RWPE1 (cell line): ENCODE measurements at places on chromosomes 13 and 19.

DNA sequence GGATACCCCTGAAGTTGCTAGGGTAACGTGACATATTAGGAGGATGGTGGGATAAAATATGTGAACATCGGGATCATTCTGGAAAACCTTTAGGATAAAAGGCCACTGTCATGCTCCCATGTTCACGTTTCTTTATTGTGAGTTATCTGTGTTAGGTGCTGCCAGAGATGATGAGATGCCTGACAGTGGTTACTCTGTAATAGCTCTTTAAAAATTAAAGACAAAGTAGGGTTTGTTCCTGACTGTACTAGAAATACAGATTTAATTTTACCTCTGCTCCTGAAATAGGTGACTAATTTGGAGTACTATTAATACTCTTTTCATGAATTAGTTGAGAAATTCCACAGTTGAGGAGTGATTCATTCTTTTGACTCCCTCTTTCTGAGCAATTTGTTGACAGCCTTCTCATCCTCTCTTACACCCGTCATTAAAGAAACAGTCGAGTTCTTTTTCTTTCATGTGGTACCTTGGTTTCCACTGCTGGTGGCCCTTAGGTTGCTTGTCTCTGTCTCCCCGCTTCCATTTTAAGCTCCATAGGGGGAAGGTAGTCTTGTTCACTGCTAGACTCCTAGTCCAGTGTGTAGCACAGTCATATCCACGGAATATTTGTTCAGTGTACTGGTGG lies 28.4 kb downstream of the SAE1 start:
- DNase-seq: peak; percentile 62

- no peak for DNase-seq
Measured at GRCh38 chr13:66887088-66887487, 343.0 kb downstream of the PCDH9 start.

GRCh38 chr13:98285317-98285716 lies 108.2 kb upstream of the RNF113B start:
- no peak for DNase-seq

DNA sequence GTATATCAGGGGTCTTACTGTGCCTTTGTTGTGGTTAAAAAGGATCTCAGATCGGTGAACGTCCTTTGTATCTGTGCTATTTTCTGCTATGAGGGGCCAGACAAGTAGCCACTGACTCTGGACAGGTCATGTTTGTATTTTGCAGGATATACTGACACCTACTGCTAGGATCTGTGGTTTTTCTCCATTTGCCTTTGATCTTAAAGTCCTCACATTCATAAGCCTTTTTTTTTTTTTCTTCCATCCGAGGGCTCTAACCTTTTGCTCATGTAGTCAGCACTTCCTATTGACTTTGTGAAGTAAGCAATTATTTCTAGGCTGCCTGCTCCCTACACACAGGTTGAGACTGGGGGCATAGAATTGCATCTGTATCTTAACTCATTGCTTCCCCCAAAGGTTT lies 106.2 kb downstream of the SLITRK5 start:
- DNase-seq: no peak

DNA sequence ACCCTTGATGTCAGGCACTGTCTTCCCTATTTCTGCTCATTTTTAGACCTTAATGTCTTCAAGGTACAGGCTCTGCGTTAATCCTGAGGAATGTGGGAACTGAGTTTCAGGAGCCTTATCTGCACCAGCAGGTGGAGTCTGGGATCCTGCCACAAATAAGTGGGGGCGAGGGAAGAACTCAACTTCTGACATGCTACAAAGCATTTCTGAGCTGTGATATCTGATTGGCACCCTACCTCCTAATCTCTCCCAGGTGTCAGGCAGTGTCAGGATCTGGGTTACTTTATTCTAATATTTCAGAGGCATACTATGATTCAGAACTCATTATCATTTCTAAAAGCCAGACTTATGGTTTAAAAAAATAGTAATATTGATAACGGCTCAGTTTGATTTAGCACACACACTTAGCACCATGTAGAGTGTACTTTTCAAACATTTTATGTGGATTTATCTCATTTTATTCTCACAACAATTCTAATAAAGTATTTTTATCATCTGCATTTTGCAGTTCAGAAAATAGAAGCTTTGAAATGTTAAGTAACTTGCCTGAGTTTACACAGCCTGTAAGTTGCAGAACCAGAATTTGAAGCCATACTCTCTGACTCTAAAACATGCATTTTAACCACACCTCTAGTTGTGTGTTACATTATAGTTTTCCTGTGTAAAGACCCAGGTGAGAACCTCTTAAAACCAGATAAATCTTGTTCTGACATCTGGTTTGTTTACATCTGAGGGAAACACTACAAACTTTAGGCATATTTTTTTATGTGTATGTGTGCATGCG lies 358.6 kb downstream of the TDRD3 start:
- no peak for DNase-seq

DNA sequence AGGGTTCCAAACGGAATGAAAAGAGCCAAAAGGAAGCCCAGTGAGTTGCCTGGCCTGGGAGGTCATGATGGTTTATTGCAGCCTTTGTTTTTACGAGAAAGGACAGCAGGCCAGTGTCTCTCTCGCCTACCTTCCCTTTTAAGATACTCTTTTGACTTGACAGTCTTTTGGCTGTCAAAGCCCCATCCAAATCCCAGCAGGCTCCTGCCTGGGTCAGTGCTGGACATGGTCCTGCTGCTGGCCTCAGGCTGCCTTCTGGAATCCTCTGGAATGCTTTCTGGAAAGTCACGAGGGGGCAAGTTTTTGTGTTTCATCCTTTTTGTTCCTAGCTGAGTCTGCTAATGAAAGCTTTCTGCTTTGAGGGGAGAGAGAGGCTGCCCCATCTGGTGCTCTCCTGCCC lies 444.8 kb downstream of the OLFM4 start:
- DNase-seq: no peak

DNA sequence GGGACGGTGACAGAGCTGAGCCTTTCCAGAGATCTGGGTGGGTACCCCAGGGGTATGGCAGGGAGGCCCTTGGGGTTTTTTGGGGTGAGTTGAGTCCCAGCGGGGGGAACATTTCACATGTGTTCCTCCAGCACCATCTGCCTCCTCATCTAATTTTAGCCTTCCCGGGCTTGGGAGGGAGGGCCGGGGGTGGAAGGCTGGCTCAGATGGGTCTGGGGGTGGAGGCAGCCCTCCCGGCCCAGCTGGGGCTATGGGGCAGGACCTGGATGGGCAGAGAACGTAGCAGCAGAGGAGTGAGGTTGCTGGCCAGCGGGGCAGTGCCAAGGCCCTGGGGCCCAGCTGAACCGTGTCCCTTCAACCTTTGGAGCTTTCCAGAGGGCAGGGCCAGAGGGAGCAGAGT lies 23.5 kb downstream of the ADGRL1 start:
- DNase-seq: no peak

GRCh38 chr13:40178130-40178529 lies 488.3 kb downstream of the FOXO1 start:
- no peak for DNase-seq

DNA sequence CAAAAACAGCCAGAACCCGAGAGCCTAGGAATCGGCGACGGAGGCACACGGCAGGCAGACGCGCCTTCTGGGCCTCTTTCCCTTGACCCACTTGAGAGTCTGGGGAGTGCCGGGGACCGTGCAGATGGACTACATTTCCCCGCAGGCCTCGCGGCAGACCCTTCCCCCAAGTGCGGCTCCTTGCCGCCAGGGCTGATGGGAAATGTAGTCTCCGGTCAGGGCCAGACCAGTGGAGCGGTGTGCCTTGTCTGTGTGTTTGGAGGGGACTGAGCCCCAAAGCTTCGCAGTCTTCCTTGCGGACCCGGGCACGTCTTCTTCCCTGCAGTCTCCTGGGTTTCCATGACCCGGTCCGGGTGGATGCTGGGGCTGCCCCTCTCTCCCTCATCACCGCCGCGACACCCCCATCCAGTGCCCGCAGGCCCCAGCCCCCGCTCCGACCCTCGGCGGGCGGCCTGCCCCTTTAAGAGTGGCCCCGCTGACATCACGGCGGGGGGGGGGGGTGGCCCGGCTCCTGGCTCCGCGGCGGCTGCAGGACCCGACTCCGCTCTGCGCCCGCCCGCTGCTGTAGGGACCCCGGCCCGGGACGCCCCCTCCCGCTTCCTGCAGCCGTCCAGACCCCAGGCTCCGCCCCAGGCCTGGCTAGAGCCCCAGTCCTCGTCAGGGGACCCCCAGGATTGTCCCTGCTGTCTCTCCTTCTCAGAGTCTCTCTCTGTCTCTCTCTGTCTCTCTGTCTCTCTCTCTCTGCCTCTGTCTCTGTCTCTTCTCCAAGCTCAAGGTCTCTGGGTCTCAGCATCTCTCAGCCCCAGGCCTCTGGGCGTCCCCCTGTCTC lies 758 bp upstream of the CACNG7 start:
- DNase-seq: peak; percentile 39

DNA sequence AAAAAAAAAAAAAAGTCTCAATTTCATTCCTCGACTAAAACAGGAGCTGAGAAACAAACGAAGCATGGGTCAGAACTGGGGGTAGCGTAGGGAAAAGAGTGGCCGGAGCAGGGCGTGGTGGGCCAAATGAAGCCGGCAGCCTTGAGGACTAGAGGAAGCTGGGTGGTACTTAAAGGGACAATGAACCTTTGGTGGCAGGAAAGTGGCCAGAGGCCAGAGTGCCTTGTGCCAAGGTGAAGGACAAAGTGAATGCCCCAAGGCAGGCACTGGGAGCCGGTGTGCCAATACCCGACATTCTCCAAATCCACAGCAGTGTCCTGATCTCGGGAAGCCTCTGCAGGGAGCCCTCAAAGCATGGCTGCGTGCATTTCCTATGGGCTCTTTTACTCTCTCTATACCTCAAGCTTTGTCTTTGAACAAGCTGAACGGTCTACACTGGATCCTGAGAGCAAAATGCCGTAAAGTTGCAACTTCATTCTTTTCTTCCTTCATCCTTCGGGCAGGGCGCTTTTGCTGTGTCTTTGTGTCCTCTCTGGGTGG lies 195.0 kb upstream of the KL start:
- no peak for DNase-seq

GRCh38 chr13:108948251-108948671 lies 318.9 kb downstream of the MYO16 start:
- peak; percentile 12 for DNase-seq

- DNase-seq: no peak
Measured at GRCh38 chr13:97228850-97229521, 6.9 kb downstream of the MBNL2 start.

DNA sequence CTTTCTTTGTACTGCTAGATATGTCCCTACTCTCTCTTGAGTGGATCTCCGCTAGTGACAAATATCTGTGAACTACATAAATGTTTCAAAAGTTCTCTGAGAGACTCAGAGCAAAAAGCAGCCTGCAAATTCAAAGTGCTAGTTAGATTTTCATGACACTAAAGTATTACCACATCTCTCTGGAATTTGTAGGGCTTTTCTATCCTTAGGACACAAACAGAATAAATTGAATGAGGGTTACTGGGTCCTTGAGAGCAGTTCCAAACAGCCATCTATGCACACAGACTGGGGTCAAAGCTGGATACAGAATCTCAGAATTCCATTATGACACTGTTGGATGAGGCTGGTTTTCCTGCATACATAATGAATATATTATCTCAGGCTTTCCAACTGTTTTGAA lies 953.2 kb downstream of the DIAPH3 start:
- no peak for DNase-seq

- DNase-seq: no peak
Measured at GRCh38 chr19:42086770-42087550, 11.0 kb downstream of the ZNF574 start.

GRCh38 chr13:42656958-42657357 lies 83.0 kb downstream of the TNFSF11 start:
- DNase-seq: no peak

DNA sequence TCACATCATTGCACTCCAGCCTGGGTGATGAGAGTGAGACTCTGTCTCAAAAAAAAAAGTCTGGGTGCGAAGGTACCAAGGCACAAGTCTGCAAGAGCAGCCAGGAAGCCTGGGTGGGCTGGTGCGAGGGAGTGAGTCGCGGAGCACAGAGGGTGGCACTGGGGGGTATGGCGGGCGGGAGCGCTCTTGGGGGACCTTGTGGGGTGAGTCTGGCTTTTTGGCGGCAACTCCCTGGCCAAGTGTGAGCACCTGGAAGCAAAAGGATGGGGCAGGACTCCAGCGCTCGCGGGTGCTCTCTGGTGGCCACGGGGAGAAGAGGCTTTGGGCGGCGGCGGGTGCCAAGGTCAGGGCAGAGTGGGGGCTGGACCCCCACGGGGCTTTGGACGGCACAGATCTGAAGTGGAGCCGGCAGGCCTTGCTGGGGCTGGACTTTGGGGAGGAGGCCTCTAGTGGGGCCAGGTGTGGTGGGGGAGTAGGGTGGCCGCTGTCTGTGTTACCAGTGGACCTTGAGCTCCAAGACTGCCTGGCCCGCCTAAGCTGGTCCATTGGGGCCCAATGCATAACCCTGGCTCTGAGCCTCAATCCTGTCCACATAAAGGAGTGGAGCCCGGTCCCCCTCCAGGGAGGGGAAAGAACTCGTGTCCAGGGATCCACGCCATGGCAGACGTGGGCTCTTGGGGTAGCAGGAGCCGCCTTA lies 1.6 kb downstream of the P2RY11 start:
- DNase-seq: no peak

DNA sequence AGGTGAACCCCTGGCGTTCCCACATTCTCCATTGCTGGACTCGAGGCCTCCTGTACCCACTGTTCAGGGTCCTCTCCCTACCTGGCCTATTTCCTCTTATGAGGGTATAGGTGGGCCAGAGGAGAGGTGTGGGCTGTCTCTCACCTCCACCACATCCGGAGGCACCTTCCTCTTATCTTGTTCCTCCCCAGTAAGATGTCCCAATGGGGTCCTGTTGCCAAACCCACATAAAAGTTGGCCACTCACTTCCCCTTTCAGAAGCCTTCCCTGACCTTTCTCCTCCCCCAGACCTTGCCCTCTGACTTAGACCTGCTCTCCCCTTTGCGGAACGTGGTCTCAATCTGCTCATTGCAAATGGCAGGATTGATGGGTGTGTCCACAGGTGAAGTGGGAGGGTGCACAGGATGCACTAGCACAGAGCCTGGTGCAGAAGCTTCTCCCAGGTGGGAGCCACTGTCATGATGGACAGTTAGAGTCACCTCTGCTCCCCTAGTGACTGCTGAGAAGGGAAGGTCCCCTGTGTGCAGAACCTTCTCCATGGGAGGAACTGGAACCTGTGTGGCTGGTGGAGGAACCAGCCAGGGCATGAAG lies 1.3 kb downstream of the CYP4F3 start:
- no peak for DNase-seq

- DNase-seq: no peak
Measured at GRCh38 chr13:33139184-33139583, 123.0 kb downstream of the KL start.

GRCh38 chr13:92175330-92175729 lies 776.9 kb downstream of the GPC5 start:
- no peak for DNase-seq
